ENCODE measurements at places on chromosomes 5 and 9.

DNA sequence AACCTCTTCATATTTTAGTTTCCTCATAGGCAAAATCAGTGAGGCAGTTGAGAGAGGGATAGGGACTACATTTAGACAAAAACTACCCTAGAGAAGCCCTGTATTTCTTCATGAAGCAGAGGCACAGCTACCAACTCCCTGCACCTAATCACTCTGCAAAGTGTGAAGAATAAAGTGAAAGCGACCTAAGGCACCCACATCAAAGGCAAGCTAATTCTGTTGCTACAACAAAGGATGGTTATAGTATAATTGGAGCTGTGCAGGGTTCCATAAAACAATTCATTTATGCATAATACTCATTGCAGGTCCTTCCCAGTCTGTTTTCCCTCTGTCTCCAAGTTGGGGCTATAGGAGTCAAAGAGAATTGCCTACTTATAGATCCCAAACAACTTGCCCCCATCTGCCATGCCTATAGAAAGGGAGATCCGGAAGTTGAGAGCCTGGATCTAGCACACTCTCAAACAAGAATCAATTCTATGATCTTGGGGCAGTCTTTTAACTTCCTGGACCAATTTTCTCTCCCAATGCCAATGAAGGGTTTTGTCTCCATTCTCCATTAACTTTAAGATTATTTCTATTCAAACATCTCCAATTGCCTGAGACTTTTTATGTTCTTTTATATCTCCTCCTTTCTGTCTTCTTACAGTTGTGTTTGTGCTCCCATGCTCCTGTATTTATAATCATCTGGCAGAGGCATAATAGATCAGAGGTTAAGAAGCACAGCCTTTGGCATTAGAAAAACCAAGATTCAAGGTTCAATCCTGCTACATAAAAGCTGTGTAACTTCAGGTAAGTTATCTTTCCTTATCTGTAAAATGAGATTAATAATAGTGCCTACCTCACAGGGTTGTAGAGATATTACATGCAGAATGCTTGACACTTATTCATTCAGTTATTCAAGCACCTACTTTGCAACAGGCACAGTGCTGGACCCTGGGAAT lies 56.0 kb upstream of the PTGER4 start:
- DNase-seq = no peak

DNA sequence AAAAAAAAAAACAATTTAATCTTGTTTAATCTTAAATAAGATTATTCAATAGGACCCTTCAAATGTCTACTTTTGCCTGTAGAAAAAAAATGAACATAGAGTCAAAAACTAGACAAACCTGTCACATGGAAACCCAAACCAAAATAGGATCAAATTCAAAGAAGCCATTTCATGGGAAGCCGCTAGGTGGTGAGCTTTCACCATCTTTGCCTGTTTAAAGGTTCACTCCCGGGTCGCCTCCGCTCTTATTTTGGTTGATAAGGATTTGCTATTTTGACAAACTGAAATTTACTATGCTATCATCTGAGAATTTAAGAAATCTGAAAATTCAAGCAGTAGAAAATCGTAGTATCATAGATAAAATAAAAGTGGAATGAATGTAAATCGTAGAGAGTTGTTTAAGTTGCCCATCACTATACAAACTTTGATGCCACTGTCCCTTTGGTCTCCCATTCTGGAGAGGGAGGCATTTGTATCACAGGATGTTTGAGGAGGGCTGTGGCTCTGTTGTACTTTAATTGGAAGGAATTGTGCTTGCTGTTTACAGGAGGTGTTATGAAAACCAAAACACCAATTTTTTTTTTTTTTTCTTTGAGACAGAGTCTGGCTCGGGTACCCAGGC lies 43.5 kb upstream of the DNAH5 start:
- peak; percentile 63 for DNase-seq

DNA sequence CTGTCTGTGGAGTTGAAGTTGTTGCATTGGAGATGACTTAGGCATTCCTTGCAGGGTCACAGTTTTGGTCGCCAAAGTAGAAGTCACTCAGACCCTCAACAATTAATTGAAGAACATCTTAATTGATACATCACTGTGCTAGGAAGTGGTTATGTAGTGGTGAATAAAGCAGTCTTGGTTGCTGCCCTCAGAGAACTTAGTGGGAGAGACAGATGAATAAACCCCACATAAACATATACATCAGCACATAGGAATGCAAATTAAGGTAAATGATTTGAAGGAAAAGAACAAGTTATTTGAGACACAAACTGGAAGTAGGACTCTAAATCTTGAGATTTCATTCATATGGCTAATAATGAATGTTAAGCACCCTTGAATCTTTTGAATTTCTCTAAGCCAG lies 25.7 kb downstream of the FAM174A start:
- no peak for DNase-seq

DNA sequence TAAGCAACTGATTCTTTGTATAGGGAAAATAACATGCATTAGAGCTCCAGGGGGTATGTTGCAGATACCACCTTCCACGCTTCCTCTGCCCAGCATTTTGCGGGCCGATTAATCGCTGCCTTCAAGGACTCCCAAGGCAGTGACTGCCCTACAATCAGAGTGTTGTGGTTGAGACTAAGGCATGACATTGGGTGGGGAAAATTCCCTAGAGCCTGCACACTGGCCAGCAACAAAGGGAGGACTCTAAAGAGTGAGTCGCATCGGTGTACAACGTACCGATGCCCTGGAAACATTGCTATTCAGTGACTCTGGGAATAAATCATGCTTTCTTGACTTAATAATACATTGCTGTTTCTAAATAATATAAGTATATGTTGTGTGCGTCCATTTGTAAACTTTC lies 119.7 kb downstream of the ZNF462 start:
- no peak for DNase-seq

DNA sequence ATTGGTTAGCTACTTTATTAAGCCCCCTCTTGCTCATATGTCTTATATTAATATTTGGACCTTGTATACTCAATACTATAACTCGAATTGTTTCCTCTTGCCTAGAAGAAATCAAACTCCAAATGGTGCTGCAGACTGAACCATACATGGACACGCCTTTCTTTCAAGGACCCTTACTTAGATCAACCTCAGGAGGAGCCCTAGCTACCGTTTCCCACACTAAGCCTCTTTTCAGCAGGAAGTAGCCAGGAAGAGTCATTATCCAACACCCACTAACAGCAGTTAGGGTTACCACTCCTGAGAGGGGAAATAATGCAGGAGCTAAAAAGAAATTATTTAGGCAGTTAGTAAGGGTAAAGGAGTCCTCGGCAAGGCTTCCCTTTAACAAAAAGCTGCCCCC lies 243.8 kb upstream of the PUM3 start:
- DNase-seq = no peak

DNA sequence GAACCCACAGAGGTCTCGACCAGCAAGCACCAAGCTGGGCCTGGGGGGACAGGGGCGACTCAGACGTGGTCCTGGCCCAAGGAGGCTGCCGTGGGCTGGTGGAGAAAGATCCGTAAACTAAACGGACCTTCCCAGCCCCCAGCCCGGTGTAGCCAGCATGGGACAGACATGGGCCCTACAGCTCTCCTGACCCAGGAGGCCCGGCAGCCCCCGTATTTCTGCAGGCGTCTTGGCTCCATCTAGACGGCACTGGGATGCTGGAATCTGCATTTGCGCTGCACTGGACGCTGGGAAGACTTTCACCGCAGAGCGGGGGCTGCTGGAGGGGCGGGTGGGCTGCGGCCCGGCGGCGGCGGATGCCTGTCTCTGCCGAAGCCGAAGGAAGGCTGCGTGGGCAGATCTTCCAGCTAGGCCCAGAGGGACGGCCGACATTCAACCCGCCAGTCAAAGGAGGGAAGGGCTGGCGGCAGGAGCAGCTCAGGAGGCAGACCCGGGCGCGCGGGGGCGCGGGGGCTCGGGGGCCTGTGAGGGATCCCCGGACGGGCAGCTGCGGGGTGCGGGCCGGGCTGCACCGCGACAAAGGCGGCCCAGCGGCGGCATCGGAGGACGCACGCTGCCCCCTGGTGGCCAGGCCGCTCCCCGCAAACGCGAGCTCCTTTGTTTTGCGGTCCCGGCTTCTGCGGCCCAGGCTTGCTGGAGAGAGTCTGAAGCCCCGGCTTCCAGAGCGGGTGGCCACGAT lies 266.2 kb downstream of the NSG2 start:
- peak; percentile 69 for DNase-seq

DNA sequence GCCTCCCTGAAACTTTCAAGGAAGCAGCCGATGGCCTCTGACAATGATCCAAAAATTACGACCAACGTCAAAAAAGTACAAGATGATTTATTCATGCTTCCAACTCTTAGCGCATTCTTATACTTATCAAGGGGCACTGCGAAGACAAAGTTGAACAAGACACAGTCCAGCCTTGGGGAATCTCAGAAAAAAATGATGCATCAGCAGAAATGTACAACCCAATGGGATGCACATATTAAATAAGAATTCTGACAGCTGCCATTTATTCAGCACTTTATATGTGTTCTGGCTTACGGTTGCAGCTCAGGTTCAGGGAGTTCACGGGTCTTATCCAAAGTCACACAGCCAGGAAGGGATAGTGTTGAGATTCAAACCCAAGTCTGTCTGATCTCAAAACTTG lies 96.0 kb upstream of the CPLX2 start:
- DNase-seq = no peak

- no peak for DNase-seq
Observed at GRCh38 chr5:112720576-112720975, 17.1 kb upstream of the APC start.

GRCh38 chr5:77972469-77973252 lies 196.5 kb upstream of the TBCA start:
- DNase-seq = no peak

- no peak for DNase-seq
Observed at GRCh38 chr5:150625831-150626746, 14.4 kb upstream of the SYNPO start.

- DNase-seq = no peak
Observed at GRCh38 chr5:9169557-9169902, 376.3 kb downstream of the SEMA5A start.

GRCh38 chr9:105447386-105447813 lies 434 bp upstream of the FSD1L start:
- no peak for DNase-seq

DNA sequence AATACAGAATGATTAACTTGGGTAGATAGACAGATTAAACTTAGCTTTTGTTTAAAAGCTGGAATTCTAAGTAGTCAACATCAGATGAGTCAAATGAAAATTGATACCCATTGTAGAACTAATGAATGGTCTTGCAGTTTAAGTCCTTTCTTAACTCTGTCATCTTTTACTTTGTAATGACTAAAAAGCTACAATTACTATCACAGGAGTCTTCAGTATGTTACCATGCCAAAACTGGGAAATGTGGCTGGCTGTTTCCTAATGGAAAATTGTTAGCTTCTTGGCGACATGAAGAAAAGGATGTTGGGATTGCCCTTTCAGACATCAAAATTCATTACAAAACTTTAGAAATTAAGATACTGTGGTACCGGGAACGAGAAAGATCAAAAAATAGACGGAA lies 20.2 kb upstream of the ANXA1 start:
- DNase-seq = no peak

DNA sequence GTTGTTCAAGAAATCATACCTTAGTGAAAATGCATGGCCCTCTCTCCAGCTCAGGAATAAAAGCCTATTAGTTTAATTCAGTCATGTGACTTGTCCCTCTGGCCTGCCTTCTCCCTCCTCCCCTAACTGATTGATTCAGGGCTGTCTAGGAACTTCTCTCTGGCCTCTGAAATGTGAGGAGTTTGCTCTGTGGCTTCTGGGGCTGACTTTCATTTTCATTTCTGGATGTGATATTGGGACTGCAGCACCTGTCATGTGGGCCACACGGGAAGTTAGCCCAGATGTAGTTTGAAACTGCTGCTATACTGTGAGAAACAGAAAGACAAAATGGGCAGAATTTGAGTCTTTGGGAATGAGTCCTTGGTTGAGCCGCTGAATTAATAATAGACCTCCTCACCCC lies 44.8 kb downstream of the PARP8 start:
- DNase-seq = peak; percentile 86

DNA sequence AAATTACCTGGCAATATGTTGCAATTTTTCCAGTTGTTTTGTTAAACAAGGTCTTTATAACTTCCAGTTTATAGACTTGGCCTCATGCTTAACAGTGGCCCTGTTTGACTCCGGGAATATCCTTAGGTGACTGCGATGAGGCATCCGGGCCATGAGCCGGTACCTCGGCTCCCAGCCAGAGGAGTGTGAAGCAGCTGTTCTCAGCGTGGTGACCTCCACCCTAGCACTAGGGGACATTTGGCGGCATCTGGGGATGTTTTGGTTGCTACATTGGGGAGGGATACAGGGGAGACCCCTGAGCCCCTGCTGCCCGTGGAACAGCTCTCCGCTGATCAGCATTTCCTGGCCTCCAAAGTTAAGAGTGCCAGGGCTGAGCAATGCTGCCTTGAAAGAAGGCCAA lies 533.4 kb downstream of the IRX1 start:
- DNase-seq = no peak

GRCh38 chr9:137977571-137978261 lies 100.1 kb downstream of the CACNA1B start:
- DNase-seq = no peak

Data from NCI-H2029 treated with DMSO at 0.1 percent for 48 hours (cell line).